ENCODE measurements at places on chromosomes 6 and 20. TPM values are rescaled to one million over a fixed set of nuclear protein-coding genes. Genes with fewer than 3 reads are reported as not detected.

Gene HSPA12B
- 26.5 TPM for polyA plus RNA-seq

Gene SAPCD1
- 3.3 TPM for polyA plus RNA-seq

Gene TCP11
- 0.25 TPM for polyA plus RNA-seq

Gene PRRT1
- polyA plus RNA-seq, result 1.3 TPM

- DNase-seq, result no peak
Measured at GRCh38 chr6:14008809-14009208, 84.1 kb downstream of the RNF182 start.

DNA sequence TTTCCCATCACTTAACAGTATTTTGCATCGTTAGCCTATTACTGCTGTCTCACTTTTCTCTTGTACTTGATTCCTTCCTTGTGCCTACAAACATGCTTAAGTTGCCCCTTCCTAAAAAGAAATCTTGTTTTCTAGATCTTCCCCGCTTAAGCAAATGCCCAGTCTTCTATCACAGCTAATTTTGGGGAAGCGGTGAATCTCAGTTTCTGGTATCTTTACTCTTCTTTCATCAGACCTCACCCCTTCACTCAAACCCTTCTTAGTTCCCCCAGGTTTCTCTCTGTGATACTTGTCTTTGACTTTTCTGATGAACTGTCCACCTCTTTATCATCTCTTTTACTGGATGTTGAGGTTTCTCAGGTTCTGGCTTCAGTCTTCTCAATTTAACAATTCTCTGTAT, 14.2 kb downstream of the VAPB start:
- DNase-seq, result no peak

DNA sequence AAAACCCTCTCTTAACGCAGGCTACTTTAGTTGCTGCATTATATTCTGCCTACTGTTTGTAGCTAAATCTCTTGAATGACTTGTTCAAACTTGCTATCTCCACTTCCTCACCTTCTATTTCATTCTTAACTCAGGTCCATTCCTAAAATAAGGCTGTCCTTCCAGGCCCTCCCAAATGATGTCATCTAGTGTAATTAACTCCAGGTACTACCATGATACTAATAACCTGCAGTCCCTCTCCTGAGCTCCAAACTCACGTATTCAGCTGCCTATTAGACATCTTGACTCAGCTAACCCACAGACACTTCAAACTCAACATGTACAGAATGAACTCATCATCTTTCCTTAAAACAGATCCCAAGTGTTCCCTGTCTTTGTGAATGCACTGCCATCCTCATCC, 10.5 kb upstream of the TOP1 start:
- DNase-seq, result no peak

DNA sequence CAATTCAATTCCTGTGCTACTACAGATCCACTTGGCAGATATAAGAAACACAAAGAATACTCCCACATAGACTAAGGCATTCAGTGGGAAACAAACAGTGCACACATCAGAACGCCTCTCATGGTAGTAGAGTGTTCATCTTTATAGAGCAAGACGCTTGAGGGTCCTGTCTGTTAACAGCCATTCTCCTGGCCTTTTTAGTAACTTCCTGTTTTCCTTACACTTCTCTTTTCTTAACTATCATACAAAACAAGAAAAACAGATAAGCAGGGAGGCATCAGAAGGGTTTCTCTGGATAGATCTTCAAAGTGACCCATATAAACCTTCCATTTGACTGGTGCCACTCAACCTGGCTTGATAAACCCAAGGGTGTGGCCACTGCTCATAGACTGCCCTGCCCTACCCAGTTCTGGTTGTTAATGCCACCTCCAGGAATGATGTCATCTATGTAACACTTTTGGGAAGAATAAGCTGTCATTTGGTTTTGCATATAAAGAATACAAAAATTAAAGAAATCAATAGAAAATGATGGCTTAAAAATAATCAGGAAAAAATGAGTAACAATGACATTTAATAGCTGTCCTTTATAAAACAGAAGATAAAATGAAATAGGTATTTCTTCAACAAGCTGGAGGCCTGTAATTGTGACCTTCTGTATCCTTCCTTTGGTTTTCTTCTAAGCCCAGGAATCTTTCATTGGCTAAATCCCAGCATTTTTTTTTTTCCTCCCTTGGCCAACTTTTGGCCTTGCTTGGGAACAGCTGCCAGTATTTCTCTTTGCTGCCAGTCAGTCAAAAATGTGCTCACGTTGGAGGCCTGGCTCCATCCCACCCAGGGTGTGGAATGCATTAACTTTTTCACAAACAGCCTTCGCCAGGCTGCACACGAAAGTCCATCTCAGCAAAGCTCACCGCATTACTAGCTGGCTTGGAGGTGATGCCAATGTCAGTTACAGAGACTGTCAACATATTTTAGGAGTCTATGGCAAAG, 103.5 kb downstream of the GJA10 start:
- DNase-seq, result no peak

DNA sequence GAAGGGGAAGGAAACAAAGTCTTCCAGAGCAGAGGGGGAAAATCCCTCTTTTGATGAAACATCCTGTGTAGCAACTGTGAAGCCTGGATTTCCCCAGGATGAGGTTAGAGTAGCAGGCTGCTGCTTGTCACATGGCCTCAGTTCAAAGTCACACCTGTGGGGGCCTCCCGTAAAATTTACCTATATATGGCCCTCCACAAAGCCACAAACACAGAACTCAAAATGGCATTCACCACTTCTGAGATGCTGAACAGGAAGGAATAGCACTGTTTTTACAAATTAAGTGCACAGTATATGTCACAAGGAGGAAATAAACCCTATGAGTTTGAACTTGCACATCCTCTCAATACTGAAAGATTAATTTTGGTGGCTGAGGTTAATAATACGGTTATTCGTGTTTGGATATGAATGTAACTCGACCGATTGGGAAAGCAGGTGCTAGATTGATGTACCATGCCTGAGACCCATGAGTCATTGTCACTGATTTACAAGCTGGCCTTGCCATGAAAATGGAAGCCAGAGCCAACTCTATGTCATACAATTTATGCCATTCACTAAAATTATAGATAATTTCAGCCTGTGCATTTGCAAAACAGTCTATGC, 70.6 kb downstream of the SGK1 start:
- DNase-seq, result no peak
